T-helper 9 cell (primary cell): ENCODE measurements at places on chromosomes 3 and 15.
A peak's percentile ranks its signal among the peaks of the same experiment; 100 is the strongest.

DNA sequence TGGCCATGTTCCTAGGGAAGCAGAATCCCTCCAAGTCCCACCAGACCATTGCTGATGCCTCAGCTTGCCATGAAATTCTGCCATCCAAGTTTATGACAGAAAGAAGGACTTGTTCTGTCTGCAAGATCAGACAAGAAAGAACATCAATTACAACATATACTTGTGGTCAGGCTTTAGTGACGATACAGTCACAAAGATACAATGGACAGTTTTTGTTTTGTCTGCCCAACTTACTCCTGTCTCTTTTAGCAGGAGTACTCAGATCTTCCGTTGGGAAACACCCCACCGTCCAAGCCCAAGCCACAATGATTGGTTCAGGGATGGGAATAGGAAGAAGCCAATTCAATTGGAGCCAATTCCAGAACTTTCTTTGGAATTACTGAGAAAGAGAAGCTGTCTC lies 15.7 kb downstream of the KLHL6 start:
- DNase-seq = no peak

GRCh38 chr3:67655364-67656121 lies 1.1 kb upstream of the SUCLG2 start:
- DNase-seq = peak; percentile 61

- DNase-seq = no peak
These were observed 8.0 kb upstream of the KLHL6 start for GRCh38 chr3:183563536-183563874.

GRCh38 chr15:86115145-86115801 lies 35.6 kb downstream of the AGBL1 start:
- no peak for DNase-seq

- no peak for DNase-seq
These were observed 435 bp downstream of the SLC35G2 start for GRCh38 chr3:136819392-136819730.

DNA sequence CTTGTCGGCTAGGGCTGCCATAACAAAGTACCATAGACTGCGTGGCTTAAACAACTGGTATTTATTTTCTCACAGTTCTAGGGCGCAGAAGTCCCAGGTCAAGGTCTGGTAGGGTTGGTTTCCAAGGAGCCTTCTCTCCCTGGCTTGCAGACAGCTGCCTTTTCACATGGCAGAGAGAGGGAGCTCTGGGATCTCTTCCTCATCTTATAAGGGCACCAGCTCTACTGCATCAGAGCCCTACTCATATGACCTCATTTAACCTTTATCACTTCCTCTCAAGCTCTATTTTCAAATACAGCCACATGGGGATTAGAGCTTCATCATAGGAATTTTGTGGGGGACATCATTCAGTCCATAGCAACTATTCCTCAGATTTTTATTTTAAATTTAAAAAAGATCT lies 17.6 kb upstream of the PAQR9 start:
- DNase-seq = no peak

- no peak for DNase-seq
These were observed 33.3 kb downstream of the CA12 start for GRCh38 chr15:63348392-63348791.

GRCh38 chr3:169545606-169546005 lies 117.9 kb downstream of the MECOM start:
- DNase-seq = no peak

DNA sequence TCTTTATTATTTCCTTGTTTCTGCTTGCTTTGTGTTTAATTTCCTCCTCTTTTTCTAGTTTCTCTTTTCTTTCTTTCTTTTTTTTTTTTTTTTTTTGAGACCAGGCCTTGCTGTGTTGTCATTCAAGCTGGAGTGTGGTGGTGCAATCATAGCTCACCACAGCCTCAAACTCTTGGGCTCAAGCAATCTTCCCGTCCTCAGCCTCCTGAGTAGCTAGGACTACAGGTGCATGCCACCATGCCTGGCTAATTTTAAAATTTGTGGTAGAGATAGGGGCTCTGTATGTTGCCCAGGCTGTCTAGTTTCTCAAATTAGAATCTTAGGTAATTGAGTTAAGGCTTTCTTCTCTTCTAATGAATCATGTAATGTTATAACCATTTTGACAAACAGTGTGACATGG lies 22.4 kb downstream of the SLMAP start:
- no peak for DNase-seq

DNA sequence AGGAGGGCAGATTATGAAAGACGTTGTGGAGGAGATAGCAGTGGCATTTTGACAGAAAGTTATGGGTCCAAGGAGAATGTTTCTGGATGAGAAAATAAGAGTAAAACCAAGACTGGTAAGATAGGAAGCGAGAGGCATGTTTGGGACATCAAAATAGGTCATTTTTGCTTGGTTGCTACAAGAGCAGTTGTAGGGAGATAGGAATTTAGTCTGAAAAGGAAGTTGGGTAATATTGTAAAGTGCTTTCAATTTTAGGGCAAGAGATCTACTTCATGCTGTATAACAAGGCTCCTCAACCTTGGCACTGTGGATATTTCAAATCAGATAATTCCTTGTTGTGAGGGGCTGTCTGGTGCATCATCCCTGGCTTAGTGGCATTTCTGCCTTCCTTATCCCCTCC lies 118.0 kb upstream of the DPH6 start:
- DNase-seq = no peak

GRCh38 chr3:123019591-123019990 lies 8.0 kb downstream of the SEMA5B start:
- no peak for DNase-seq

DNA sequence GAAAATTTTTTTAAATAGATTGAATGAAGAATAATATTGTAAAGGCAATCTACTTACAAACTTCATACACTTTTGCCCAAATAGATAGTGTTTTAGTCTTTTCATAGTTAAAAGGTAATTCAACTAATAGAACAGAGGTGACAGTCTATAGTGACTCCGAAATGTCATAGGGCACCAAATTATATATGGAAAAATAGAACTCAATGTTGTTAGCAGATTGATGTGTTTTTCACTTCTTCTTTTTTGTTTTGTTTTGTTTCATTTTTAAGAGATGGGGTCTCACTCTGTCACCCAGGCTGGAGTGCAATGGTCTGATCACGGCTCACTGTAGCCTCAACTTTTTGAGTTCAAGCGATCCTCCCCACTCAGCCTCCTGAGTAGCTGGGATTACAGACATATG lies 721 bp downstream of the CSTA start:
- no peak for DNase-seq

- no peak for DNase-seq
These were observed 25.4 kb downstream of the GOLGB1 start for GRCh38 chr3:121724130-121724529.

GRCh38 chr15:39269352-39269751 lies 311.5 kb upstream of the THBS1 start:
- DNase-seq = no peak

DNA sequence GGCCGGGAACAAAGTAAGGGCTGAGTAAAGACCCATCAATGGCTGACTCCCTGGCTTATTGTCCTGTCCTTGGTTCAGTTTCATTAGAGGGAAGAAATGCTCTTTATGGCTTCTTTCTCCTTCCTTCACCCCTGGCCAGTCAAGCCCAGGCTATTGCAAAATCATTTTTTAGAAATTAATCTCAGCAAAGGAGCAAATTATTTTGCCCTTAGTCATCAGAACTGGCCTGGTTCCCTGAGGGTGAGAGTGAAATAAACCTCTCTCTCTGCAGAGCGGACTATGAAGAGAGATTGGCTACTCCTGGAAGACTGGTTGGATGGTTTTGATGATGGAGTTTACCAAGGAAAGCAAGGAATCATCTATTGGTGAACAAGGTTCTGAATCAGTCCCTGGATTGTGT lies 52.7 kb upstream of the OXTR start:
- DNase-seq = no peak

GRCh38 chr15:37929238-37929637 lies 5.2 kb upstream of the TMCO5A start:
- DNase-seq = no peak

GRCh38 chr15:41584636-41585126 lies 25.7 kb downstream of the TYRO3 start:
- no peak for DNase-seq

- DNase-seq = no peak
These were observed 48.0 kb downstream of the SLC15A2 start for GRCh38 chr3:121942116-121942786.

- DNase-seq = no peak
These were observed 98.4 kb downstream of the FSIP1 start for GRCh38 chr15:39684233-39684632.

- no peak for DNase-seq
These were observed 781 bp upstream of the DAG1 start for GRCh38 chr3:49469037-49469935.

DNA sequence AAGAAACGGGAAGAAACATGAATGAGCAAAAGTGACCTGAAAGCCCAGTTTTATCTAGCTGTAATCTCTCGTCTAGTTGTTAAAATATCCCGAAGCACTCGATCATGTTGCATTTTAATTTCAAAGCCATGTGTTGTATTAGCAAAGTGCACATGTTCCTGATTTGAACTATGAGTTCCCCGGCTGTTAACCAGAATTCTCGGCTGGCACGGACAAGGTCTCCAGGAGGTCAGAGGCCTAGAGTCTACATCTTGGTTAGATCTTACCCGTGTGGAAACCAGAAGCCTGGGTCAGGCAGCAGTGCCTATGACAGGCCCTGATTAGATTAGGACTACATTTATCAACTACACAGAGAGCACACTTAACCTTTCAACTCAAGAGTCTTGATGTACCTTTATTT lies 195.8 kb downstream of the CDIN1 start:
- no peak for DNase-seq

DNA sequence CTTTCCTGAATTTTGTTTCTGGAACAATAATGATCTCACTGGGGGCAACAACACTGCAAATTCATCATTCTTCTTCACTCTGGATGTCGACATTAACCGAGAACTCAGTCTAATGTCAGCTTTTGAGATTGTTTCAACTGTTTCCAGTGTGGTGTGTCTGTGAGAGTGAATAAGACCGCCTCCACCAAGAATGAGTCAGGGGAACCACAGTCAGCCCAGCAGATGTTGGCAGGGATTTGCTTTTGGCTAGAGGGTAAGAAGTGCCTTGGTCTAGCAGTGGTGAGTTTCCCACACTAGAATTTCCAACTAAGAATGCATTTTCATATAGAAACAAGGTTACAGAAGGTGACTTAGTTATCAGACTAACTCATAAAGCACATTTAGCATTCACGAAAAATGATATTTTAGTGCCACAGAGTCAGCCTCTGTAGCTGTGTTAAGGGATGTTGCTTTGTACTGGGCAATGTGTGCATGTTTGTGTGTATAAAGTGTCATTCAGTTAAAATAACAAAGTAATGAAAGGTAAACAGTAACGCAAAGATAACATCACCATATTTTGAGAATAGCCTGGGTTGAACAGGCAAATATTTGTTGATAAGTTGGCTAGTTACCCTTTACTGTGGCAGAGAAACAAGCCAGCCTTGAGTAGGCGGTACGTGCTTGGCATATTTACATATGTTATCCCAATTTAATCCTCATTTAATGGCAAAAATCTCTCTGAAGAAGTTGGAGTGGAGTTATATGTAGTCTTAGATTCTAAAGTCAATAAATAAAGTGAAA lies 33.8 kb downstream of the DRD3 start:
- DNase-seq = no peak

- peak; percentile 29 for DNase-seq
These were observed 2.7 kb downstream of the RAB8B start for GRCh38 chr15:63191895-63192618.

DNA sequence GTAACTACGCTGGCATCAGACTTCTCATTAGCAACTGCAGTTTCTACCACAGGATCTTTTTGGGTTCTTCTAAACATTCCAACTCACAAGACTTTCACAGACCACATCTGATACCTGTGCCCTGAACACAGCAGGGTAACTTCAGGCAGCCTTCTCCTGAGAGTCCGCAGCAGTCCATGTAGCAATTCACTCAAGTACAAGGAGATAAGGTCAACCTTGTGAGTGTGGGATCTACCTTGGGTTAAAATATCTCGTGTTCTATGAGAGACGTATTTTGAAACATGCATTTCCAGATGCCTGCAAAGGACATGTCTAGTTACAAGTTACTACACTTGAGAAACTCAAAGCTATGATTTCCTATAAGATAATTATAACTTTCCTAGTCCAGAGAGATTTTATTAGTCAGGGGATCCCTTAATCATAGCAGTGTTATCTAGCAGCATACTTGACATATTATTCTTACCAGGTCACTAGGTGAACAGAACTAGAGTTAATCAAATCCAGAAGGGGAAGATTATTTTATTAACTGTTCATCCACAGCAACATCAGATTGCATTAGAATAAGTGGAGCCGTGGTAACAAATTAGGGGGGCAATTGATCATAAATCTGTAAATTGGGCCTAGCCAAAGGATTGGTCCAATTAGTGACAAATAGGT lies 66.4 kb downstream of the ASTE1 start:
- no peak for DNase-seq

GRCh38 chr15:77044228-77045042 lies 26.5 kb downstream of the TSPAN3 start:
- DNase-seq = no peak

DNA sequence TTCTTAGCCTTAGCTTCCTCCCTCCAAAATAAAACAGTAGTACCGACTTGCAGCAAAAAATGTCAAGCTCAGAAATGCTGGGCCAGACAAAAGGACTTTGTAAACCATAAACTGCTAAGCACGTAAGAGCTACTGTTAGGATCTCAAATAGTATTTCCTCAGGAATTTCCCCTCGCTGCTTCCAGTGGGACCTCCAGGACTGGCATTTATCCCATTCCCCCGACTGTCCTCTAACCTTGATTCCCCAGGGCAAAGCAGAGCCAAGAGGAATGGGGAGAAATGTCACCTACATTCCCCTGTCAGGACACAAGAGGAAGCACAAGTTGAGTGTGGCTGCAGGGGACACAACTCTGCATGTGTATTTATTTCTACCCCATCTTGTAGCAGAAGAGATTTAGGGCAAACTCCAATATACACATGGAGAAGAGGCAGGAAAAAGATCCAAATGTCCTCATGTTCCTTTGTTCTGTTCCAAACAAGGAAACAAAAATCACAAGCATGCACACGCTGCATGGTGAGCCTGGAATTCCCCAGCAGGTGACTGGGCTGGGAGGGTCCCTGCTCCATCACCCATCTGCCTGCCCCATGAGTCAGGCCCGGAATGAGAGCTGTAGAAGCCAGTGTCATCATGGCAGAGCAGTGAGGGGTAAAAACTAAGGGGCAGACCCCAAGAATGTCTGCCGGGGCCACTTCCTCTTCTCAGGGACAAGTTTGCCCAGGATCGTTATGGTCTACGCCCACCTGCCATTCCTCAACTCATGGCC lies 4.2 kb downstream of the STOML1 start:
- no peak for DNase-seq

DNA sequence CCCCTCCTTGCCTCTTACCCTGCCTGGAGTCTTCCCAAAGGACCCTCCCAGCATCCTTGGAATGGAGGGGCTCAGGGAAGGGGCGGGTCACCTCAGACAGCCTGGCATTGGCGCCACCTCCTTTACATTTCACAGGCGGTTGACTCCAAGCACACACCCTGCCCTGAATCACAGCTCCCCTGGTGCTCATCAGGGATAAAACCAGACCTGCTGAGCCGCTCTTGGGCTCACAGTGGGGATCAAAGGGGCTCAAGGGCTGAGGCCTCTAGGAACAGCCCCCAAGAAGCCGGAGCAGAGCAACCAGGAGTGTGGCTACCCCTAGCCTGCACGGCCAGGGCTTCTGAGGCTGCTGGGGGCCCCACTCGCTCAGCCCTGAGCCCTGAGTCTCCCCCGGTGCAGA lies 16.6 kb downstream of the LINGO1 start:
- DNase-seq = no peak

GRCh38 chr3:8307545-8308110 lies 194.0 kb upstream of the LMCD1 start:
- DNase-seq = no peak
